ENCODE measurements at places on chromosomes 11 and 22. TPM values are rescaled to one million over a fixed set of nuclear protein-coding genes. Genes with fewer than 3 reads are reported as not detected.

- H3K4me3 ChIP-seq: no peak overlapping the region
- no peaks in the 10 kb centered on the region for H3K36me3 ChIP-seq
- H3K27me3 ChIP-seq: no peaks in the 10 kb centered on the region
Observed at GRCh38 chr11:34243600-34244464, 114.0 kb downstream of the ABTB2 start.

- DNase-seq: no peak
- H3K36me3 ChIP-seq: no peaks in the 10 kb centered on the region
- H3K4me3 ChIP-seq: no peak overlapping the region
- no peaks in the 10 kb centered on the region for H3K27me3 ChIP-seq
- H3K4me1 ChIP-seq: no peaks in the 10 kb centered on the region
- no peak overlapping the region for H3K27ac ChIP-seq
Observed at GRCh38 chr11:92595052-92595451, 370.4 kb downstream of the FAT3 start.

DNA sequence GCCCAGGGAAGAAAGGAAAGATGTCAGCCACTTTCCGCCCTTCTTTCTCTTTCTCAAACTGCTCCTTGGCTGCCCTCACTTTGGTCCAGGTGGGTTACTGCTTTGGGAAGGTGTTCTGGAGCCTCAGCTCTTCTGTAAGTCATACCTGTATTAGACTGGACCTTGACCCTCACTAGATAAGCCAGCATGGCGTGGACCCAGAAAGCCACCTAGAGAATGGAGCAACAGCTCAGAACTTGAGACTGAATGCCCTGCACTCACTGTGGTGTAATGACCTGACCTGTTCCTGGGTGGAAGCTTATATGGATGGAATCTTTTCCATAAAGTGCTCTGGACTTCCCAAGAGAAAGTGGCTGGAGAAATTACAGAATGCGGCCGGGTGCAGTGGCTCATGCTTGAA lies 15.6 kb downstream of the ACP2 start:
- H3K4me3 ChIP-seq: no peak overlapping the region
- no peak overlapping the region for H3K27ac ChIP-seq
- no peaks in the 10 kb centered on the region for H3K27me3 ChIP-seq
- DNase-seq: no peak

DNA sequence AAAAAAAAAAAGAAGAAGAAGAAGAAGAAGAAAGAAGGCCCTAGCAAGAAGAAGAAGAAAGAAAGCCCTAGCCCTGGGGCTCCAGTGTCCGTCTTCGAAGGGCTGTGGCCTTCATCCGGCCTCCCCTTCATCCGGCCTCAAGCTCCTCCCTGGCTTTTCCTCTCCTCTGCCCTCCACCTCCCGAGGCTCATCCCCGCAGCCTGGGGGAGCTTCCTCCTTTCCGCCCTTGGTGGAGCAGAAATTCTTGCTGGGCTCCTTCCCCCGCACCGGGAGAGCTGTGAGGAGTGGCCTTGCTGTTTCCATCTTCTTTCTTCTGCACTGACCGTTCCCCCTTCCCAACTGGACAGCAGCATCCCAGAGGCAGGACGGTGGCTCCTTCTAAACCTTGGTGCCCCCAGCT lies 9.5 kb upstream of the LTO1 start:
- no peak overlapping the region for H3K4me3 ChIP-seq
- H3K36me3 ChIP-seq: no peaks in the 10 kb centered on the region
- no peak overlapping the region for H3K27ac ChIP-seq
- DNase-seq: no peak
- peaks cover 14% of the 10 kb centered on the region for H3K27me3 ChIP-seq

- H3K27ac ChIP-seq: no peak overlapping the region
- no peak overlapping the region for H3K4me3 ChIP-seq
- peaks cover 3% of the 10 kb centered on the region for H3K36me3 ChIP-seq
- DNase-seq: no peak
- H3K27me3 ChIP-seq: no peaks in the 10 kb centered on the region
Observed at GRCh38 chr11:117045196-117045595, 53.0 kb downstream of the SIK3 start.

DNA sequence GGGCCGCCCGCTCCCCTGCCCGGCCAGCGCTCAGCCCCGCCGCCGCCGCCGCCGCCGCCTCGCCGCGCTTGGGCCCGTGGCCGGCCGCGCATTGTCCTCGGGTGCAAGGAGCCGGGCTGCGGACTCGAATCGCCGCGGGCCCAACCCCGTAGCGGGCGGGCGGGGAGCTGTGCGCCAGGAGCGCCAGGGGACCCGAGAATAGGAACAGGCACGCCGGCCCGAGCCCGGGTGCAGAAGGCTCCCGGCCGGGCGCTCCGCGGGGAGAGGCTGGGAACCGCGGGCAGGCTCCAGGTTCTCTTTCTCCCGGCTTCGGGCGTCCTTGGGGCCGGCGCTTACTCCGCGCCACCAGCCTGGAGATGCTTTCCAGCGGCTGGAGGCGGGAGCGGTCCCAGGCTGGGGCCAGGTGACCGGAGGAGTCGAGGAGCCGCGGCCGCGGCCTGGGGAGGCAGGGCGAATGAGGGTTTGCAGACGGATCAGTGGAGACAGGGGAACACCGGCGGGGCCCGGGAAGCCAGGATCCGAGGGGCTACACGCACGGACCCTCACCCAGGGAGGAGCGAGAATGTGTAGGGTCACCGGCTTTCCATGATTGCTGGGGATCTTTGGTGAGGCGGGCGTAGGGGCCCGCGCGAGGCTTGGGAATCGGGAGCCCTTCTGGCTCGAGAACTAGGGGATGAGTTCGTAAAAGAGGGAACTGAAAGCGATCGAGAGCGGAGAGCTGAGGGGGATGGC lies 726 bp downstream of the PKNOX2 start:
- H3K4me3 ChIP-seq: peak overlapping the region; percentile 57
- peaks cover 55% of the 10 kb centered on the region for H3K27me3 ChIP-seq
- DNase-seq: no peak
- H3K4me1 ChIP-seq: peaks cover 22% of the 10 kb centered on the region
- H3K27ac ChIP-seq: no peak overlapping the region
- no peaks in the 10 kb centered on the region for H3K36me3 ChIP-seq

- H3K4me1 ChIP-seq: no peaks in the 10 kb centered on the region
- no peak for DNase-seq
- no peaks in the 10 kb centered on the region for H3K27me3 ChIP-seq
- no peak overlapping the region for H3K4me3 ChIP-seq
- no peak overlapping the region for H3K27ac ChIP-seq
- H3K36me3 ChIP-seq: peaks cover 36% of the 10 kb centered on the region
Observed at GRCh38 chr11:12263141-12263693, 114.2 kb upstream of the PARVA start.

DNA sequence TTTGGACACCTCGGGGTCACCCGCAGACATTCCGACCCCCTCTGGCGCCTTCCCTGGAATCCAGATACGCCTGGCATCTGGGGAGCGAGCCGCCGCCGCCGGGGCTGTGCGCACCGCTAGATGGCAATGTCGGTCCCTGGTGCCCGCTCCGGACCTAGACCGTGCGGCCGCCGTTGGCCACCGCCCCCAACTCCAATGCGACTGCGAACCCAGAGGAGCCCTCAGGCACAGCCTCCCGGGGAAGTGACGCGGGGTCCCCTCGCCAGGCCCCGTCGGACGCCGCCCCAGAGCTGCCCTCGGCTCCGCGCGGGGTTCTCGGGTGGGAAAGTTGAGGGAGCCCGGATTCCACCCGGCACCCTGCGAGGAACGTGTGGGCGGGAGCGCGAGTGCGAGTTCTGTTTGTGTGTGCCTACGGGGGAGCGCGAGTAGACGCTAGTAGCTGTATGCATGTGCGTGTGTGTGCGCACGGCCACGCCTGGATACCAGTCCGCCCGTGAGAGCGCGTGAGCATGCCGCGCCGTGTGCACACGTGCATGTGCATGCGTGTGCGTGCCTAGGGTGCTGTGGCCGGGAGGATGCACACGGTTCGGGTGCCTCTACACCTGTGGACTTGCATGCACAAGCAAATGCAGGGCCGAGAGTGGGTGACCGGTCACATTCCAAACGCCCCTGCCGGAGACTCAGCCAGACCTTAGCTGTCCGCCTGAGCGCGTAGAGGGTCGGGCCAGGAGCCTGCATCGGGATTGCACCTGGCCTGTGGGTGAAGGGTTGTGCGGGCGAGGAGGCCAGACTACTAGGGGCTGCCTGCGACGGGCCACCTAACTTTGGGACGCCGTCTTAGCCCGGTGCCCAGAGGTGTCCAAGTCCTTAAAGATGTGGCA lies 1.9 kb downstream of the CHRM4 start:
- no peak for DNase-seq
- peaks cover 47% of the 10 kb centered on the region for H3K4me1 ChIP-seq
- no peak overlapping the region for H3K27ac ChIP-seq
- H3K4me3 ChIP-seq: peak overlapping the region; percentile 4
- peaks cover 56% of the 10 kb centered on the region for H3K27me3 ChIP-seq

DNA sequence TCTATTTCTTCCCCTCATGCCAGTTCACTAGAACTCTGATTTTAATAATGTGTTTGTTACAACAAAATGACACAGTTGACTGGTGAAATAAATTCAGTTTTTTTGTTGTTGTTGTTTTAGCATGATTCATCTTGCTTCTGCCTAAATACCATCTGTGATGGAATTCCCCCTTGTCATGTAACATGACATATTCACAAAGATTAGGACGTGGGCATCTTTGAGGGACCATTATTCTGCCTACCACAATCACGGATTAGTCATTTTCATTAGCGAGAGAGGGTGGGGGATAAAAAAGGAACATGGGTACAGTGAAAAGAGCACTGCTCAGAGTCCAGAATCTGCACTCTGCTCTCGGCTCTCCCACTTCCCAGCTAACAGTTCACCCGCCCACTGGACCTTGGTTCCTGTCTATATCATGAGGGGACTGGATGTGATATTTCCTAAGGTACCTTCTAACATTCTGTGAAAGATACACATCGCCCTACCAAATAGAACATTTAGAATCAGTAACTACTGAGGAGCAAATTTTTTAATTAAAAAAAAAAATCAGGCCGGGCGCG lies 11.3 kb downstream of the HTATIP2 start:
- H3K36me3 ChIP-seq: peaks cover 38% of the 10 kb centered on the region
- DNase-seq: no peak
- no peaks in the 10 kb centered on the region for H3K27me3 ChIP-seq
- H3K4me3 ChIP-seq: no peak overlapping the region
- no peaks in the 10 kb centered on the region for H3K4me1 ChIP-seq
- no peak overlapping the region for H3K27ac ChIP-seq

- H3K4me3 ChIP-seq: no peak overlapping the region
- no peaks in the 10 kb centered on the region for H3K27me3 ChIP-seq
- peaks cover 11% of the 10 kb centered on the region for H3K36me3 ChIP-seq
- H3K27ac ChIP-seq: no peak overlapping the region
Observed at GRCh38 chr11:14698771-14699170, 55.2 kb downstream of the PDE3B start.

Gene OR5A1
- not detected for total RNA-seq

Gene ASRGL1
- total RNA-seq: 0.74 TPM

Gene CST6
- total RNA-seq: not detected

Gene SYT7
- total RNA-seq: not detected

Gene TNNI2
- not detected for total RNA-seq

Gene KDM4E
- total RNA-seq: not detected

Data from CD4-positive, alpha-beta T cell (primary cell).